CD8-positive, alpha-beta T cell (primary cell): ENCODE measurements at places on chromosomes 5 and 9. TPM values are rescaled to one million over a fixed set of nuclear protein-coding genes. Genes with fewer than 3 reads are reported as not detected.

- DNase-seq, result no peak
These were observed 3.5 kb upstream of the TNIP1 start for GRCh38 chr5:151084363-151084762.

Gene AMBP
- total RNA-seq, result not detected

Gene ATP10B
- total RNA-seq, result not detected

- no peak for DNase-seq
These were observed 129.1 kb downstream of the DOCK8 start for GRCh38 chr9:343773-344172.

DNA sequence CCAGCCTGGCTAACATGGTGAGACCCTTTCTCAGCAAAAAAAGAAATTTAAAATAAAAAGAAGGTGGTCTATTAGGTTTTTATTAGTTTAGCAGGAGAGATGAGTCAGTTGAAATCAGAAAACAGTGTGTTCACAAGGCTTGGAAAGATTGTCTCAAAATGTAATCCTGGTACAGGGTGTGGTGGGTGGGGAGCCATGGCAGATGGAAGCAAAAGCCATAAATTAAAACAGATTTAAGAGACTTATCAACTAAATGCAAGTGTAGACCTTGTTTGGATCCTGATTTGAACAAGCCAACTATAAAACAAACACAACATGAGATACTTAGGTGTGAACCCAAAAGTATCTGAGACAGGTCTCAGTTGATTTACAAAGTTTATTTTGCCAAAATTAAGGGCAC lies 42.8 kb upstream of the KLF9 start:
- DNase-seq, result no peak

GRCh38 chr9:135544981-135545635 lies 818 bp upstream of the OBP2A start:
- DNase-seq, result no peak

DNA sequence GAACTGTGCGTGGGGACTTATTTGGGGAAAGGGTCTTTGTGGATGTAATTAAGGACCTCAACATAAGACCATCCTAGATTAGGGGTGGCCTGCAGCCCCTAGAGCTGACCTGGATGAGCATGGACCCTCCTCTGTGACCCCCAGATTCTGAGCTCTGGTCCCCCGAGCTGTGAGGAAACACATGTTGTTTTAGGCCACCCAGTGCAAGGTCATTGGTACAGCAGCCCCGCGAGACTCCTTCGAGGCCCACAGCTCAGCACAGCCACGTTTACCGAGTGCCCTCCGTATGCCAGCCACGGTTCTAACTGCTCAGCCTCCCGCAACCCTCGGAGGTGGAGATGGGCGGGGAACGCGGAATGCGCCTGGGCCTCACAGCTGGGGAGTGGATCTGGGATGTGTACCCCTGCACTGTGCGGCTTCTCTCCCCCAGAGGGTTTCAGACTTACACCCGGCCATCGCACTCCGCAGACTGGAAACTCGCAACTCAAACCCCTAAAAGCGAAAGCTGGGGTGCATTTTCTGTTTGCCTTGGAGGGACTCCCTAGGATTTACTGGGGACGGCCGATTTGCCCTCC lies 4.5 kb upstream of the GPSM1 start:
- no peak for DNase-seq

DNA sequence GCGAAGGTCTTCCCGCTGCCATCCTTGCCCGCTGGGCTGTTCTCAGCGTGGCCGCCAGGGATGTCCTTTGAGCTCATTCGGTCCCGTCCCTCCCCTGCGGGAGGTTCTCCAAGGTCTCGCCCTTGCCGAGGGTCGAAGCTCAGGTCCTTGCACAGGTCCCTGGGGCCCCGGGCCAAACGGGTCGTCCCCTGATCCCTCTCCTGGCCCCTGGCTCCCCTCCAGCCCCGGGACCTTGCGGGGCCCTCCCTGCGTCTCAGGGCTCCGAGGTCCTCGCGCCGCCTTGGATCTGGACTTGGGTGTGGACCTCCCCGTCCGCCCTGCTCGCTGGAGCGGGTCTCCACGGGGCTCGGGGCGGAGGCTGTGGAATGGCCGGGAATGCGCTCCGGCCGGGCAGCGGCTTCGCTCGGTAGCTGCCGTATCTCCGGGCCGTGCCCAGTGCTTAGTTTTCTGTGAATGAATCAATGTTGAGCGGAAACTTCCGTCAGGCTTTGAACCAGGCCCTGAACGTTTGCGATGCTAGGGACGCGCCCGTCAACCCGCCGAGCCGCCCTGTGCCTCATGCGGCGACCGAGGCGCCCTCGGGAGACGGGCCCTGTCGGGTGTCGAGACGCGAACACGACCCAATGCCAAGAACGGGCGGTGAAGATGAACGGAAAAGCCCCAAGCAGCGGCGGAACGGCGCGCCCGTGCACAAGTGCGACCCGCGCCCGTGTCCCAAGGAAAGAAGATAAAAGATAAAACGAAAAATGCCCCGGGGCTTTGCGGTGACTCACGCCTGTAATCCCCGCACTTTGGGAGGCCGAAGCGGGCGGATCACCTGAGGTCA lies 780 bp downstream of the RNU6ATAC start:
- DNase-seq, result peak; percentile 38

Gene TSSK1B
- not detected for total RNA-seq

GRCh38 chr5:124128867-124129266 lies 616.9 kb downstream of the CSNK1G3 start:
- DNase-seq, result no peak

Gene PTAR1
- total RNA-seq, result 59.8 TPM

Gene PTGS1
- not detected for total RNA-seq

- DNase-seq, result no peak
These were observed 665.5 kb upstream of the ZNF608 start for GRCh38 chr5:125411744-125412560.

Gene KLHL9
- 11.4 TPM for total RNA-seq

GRCh38 chr9:27445057-27445595 lies 79.0 kb upstream of the IFNK start:
- no peak for DNase-seq

Gene ELOVL7
- not detected for total RNA-seq

DNA sequence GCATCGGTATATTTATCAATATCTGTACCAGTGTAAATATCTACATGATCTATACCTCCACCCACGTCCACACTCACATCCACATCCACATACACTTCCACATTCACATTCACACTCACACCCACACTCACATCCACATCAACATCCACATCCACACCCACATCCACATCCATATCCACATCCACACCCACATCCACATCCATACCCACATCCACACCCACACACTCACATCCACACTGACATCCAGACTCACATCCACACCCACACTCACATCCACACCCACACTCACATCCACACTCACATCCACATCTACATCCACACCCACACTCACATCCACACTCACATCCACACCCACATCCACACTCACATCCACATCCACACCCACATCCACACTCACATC lies 189.2 kb downstream of the IRX1 start:
- no peak for DNase-seq

- no peak for DNase-seq
These were observed 44.5 kb upstream of the C5orf47 start for GRCh38 chr5:173944511-173944910.

DNA sequence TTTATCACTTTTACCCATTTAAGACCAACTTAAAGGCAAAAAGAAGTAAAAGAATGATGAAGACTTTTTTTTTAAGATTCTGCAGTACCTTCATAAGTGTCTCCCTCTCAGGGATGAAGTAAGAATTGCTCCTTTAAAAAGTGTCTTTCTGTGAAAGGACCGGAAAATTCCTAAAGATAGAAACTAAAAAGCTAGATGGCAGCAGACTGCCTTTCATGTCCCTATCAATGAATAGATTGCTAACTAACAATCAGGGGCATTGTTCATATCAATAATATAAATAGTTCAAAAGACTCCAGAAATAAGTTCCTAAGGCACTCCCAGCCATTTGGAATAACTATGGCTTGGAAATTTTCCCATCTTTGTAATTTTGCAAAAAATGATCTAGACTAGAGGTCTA lies 558.0 kb downstream of the PDE4D start:
- DNase-seq, result no peak

Gene PCA3
- total RNA-seq, result not detected

Gene MLANA
- total RNA-seq, result not detected

- DNase-seq, result no peak
These were observed 996.3 kb upstream of the CDH10 start for GRCh38 chr5:25641124-25641523.

Gene OLFML2A
- total RNA-seq, result not detected

Gene FKBP15
- 8.7 TPM for total RNA-seq

DNA sequence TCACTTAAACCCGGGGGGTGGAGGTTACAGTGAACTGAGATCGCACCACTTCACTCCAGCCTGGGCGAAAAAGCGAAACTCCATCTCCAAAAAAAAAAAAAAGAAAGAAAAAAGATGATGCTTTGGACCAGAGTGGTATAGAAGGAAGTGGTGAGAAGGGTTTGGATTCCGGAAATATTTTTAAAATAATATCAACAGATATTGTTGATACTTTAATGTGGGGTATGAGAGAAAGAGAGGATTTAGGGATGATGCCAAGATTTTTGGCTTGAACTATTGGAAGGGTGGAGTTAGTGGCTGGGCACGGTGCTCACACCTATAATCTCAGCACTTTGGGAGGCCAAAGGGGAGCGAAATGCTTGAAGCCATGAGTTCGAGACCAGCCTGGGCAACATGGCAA lies 49.6 kb upstream of the PLIN2 start:
- DNase-seq, result no peak

DNA sequence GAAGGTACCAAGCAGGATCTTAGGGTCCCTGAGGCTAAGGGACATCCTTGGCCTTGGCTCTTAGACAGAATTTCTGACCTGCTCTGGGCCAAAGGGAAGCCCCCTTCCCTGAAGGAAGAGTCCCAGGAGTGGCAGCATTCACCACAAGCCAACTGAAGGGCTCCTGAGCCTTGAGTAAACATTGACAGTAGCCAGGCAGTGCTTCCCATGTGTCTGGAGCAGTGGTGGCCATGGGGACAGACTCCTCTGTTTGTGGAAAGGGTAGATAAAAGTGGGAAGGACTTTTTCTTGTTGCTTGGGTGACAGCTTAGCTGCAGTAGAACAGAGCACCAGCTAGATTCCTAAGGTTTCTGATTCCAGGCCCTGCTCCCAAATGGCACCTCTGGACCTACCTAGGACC lies 61.4 kb upstream of the VLDLR start:
- DNase-seq, result no peak

DNA sequence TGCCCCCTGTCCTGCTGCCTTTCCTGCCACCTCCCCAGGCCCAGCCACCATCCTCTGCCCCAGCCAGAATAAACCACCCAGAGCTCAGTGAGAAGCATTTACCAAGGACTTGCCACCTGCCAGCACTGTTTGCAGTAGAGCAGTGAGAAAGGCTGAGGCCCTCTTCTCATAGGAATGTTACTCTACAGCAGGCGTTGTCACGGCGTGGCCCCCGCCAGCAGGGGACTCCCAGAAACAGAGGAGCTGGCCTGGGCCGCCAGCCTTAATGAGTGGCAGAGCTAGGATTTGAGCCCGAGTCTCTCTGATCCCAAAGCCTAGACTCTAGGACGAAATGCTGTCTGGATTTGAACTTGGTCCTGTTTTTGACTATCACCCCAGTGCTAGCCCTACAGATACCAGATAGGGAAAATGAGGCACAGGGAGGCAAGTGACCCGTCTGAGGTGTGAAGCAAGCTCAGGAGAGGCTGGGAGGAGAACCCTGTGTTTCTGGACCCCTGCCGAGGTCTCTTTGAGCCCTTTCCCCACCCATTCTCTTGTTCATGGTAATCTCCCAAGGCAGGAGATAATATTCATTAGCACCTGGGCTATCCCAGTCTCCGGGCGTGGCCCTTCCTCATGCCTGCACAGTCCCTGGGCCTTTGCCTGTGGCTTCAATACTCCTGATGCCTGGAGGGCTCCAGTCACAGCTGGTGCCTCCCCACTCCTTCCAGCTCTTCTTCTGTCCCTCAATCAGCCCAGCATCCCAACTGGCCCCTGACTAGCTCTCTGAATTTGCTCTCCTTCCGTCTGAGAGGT lies 30.7 kb downstream of the HRH2 start:
- DNase-seq, result no peak

DNA sequence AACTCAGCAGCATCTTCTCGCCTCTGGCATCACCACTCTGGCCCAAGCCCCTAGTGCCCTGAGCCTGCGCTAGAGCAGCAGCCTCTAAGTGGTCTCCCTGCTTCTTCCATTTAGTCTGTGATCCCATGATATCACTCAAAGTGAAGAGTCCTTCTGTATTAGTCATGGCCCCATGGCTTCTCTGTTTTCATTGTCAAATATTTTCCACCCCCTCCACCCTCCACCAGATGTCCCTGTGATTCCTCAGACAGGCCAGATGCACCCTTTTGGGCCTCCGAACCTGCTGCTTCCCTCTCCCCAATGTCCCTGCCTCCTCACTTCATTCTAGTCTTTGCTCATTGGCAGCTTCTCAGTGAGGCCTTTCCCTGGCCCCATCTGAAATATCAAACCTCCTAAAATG lies 299.2 kb downstream of the SPOCK1 start:
- DNase-seq, result no peak

GRCh38 chr5:115179030-115179393 lies 9.3 kb upstream of the TRIM36 start:
- no peak for DNase-seq

DNA sequence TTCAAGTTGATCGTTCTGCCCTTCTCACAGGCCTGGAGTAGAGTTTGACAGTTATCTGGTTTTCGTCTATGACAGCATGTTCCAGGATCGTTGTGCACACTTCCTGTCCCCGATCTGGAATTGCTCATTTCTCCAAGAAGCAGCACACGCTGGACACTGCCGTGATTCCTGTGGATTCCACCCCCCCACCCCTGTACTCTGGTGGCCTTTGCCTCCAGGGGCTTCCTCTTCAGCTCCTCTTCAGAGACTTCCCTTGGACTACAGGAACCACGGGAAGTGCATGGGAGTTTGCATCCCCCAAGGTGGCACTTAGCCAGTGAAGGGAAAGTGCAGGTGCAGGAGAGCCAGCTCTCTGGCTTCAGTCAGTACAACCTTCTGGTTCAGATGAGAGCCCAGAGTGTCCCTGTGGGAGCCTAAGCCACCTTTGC lies 160.7 kb downstream of the CACNA1B start:
- DNase-seq, result no peak

Gene SEMA6A
- not detected for total RNA-seq

DNA sequence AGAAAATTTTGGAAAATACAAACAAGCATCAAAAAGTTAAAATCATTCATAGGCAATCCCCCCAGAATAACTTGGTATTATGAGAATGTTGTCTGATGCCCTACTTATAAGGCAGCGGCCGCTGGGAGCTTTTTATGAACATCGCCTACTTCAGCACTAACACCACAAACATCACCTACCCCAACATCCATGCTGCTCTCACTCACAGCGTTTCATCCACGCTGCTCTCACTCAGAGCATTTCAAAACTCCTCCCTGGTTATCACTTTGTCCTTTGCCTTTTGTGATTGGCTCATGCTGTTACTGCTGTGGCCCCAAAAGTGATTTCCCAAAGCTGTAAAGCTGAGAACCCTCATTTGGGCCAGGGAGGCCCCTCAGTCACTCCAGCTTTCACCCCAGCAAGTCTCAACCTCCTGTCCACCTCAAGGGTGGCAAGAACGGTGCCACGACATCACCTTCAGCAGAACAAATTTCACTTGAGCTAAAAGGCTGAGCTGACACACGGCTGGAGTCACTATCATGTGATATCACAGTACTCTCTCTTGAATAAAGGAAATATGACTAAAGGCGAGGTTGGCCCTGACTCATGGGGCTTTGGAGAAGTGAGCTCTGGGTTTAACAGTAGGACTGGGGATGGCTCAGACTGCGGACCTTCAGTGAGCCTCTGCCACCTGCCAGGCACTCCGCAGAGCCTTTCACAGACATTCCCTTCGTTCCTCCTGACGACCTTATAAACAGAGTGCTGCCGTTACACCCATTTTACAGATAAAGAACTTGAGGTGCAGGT lies 25.2 kb downstream of the SHC3 start:
- no peak for DNase-seq

- DNase-seq, result no peak
These were observed 53.0 kb upstream of the WWC1 start for GRCh38 chr5:168238463-168238862.
